Activated B cell treated with CpG ODN at 0.5 μM for 24 hours (primary cell): ENCODE measurements at places on chromosomes 7 and 10.
A peak's percentile ranks its signal among the peaks of the same experiment; 100 is the strongest.

GRCh38 chr7:49822856-49823255 lies 49.4 kb downstream of the VWC2 start:
- DNase-seq, result no peak

GRCh38 chr10:7235376-7235775 lies 175.5 kb downstream of the SFMBT2 start:
- DNase-seq, result no peak

DNA sequence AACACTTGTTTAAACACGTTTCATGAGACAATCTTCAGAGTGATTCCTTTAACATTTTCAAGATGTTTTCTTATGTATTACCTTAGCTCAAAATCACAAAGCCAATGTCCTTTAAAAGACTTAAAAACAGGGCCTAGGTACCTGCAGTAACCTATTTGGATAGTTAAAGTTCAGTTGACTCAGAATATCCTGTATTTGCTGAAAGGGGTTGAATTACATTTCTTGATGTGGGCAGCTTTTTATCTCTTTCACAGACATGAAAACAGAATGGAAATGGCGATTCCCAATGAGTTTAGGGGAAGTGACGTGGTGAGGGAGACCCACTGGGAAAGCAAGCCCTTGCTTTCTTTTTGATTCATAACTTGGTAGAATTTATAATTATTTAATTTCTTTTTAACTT lies 324.4 kb upstream of the AOAH start:
- DNase-seq, result no peak

DNA sequence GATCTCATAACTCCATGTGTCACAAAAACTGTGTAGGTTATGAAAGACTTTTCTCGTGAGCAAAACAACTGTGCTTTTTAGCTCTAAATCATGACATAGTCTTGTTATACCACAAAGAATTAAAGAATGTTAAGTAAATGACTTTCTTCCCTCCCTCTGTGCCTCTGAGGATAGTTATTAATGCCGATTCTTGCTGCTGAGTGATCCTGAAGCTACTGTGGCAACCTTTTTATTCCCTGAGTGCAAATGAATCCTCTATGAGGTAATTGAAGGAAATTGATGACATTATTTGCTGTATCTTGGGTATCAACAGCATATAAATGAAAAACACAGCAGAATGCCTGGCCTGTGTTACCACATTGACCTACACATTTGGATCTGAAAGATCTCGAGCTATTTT lies 142.2 kb upstream of the HDAC9 start:
- DNase-seq, result no peak

GRCh38 chr10:31358688-31359330 lies 39.8 kb downstream of the ZEB1 start:
- no peak for DNase-seq

- DNase-seq, result no peak
Measured at GRCh38 chr7:157419035-157419293, 82.2 kb downstream of the DNAJB6 start.

DNA sequence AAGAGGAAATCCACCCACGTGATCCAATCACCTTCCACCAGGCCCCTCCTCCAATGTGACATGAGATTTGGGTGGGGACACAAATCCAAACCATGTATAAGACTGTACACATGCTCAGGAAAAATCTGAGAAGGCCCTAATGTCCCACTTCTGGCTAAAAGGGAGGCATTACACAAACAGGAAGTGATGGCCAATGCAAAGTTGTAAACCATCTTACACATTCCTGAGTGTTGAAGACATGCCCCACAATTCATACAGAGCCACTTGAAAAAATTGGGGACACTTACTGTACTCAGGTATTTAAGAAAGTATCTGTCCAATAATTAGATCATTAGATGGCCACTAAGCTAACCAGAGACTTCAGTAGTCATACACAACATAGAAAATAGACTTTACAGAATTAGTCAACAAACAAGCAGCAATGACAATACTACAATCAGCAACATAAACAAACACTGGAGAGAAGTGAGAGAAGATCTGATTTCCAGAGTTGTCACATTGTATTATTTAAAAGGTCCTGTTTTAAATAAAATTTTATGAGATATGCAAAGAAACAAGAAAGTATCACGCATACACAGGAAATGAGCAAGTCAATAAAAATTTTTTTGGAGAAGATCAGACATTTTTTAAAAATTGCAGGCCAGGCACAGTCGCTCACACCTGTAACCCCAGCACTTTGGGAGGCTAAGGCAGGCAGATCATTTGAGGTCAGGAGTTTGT lies 143.3 kb downstream of the DGKI start:
- DNase-seq, result no peak

DNA sequence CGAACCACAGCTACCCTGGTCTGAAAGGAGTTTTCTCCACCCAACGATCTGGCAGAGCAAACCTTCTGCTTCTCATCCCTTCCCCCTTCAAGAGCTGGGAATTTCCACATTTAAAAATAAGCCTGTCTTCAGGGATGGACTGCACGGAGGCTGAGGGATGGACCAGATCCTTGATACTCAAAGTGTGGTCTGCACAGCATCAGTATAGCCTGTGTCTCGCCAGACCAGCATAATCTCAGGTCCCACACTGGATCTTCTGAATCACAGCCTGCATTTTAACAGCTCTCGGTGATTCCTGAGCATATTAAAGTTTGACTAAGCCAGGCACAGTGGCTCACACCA lies 7.1 kb downstream of the KCNMA1 start:
- no peak for DNase-seq

- no peak for DNase-seq
Measured at GRCh38 chr10:112716924-112717413, 233.1 kb upstream of the TCF7L2 start.

- no peak for DNase-seq
Measured at GRCh38 chr7:904847-905246, 28.5 kb downstream of the GET4 start.

DNA sequence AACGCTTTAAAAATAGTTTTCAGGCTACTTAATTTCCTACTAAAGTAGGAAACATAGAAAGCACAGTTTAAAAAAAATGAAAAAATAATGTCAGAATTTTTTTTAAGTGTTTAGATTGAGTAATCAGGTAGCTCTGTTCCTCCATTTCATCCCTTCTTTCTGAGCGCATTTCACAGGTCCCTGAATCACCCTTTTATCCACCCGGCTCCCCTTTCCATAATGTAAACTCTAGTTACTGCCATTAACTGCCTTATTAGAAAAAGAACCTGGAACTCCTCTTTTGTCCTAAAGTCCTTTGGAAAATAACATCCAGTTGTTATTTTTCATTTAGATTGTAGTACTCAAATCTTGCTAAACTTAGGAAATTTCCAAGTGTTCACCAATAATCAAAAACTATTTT lies 5.8 kb downstream of the KCND2 start:
- DNase-seq, result no peak

- DNase-seq, result no peak
Measured at GRCh38 chr7:12578930-12579640, 8.6 kb downstream of the SCIN start.

- DNase-seq, result no peak
Measured at GRCh38 chr7:18081617-18082016, 54.0 kb upstream of the PRPS1L1 start.

DNA sequence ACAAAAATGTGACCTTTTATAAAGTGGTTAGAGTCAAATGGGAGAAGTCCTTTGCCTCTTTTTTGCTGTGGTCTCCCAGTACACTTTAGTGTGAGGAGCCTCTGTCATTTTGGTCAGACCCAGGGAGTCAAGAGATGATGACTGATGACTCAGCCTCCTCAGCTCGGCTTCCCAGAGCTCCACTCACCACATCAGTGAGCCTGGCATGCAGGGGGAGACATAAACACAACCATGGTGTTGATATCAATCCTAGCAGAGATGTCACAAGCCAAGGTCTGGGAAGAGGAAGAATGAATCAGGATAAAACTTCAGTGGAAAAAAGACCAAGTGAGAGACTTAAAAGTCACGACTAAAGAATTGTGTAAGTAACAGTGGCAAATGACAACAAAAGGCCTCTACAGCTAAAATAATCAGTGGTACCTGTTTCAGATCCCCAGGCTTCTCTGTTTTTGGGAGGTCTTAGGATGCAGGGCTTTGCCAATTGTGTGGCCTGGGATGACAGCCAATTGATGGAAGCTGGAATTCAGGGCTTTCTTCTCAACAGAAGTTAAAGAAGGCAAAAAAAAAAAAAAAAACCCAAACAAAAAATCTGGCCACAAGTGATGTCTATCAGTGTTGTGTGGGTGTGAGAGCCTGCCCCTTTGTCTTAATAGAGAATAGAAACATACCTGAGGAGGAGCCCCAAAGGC lies 50.2 kb downstream of the TFAM start:
- DNase-seq, result no peak

- DNase-seq, result no peak
Measured at GRCh38 chr10:55233090-55233489, 432.1 kb upstream of the PCDH15 start.

- DNase-seq, result no peak
Measured at GRCh38 chr10:130575756-130576285, 439.6 kb downstream of the GLRX3 start.

DNA sequence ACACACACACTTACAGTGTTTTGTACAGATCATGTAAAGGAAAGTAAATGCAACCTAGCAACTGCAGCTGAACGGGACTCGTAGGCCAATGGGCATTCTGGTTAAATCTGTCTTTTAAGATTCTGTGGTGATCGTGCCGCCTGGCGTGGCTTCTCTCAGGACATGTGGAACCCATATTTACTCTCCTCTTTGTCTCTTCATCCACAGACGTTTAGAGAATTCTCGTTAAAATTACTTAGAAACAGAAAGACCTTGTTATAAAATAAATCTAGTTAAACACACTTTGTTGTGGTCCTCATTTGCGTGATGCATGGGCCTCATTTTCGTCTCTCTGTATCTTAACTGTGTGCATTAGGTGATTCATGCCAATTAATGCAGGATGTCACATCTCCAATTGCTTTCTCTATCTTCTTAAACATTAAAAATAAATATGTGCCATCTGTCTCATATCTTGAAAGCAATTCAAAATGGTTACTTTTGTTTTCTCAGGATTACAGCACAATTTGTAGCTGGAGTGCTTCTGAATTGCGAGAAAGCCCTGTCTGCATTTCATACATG lies 11.5 kb downstream of the KLF6 start:
- no peak for DNase-seq

DNA sequence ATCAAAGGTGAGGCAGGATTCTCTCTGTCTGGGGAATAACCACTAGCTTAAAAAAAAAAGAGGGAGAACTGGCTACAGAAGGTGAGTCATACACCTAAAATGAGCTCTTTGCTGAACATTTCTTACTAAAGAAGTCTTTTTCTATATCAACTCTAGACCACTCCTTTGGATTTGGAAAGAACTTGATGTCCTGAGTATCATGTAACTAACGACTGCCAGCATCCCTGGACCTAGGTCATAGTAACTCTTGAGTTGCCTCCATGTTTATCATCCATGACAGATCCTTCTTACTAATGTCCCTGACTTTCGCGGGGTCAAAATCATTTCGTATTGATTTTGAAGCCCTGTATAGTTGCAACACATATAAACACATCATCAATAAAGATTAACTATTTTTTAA lies 89.1 kb downstream of the CNOT4 start:
- DNase-seq, result no peak

- DNase-seq, result no peak
Measured at GRCh38 chr7:37052705-37053104, 328.4 kb upstream of the AOAH start.

DNA sequence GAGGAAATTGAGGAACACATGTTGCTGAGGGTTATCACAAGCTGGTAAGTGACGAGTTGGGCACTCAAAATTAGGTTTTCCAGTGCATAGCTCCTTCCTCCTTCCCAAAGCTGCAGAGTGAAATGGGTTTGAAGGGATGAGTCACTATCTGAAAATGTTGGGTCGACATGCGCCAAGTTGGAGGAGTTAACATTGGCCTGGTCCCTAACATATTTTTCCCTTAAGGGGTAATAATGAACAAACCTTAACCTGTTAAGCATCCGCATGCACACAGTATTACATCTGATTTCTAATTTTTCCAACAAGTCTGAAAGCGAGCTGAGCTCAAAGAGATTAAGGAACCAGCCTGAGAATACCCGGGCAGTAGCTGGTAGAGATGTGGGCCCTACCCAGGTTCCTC lies 20.7 kb upstream of the TECTB start:
- no peak for DNase-seq

GRCh38 chr10:46310851-46311250 lies 24.1 kb downstream of the ANTXRL start:
- peak; percentile 11 for DNase-seq

- DNase-seq, result no peak
Measured at GRCh38 chr7:6256677-6257535, 15.5 kb downstream of the CYTH3 start.

- DNase-seq, result no peak
Measured at GRCh38 chr10:103930449-103930848, 12.5 kb upstream of the STN1 start.

- no peak for DNase-seq
Measured at GRCh38 chr10:5165738-5166137, 19.2 kb downstream of the AKR1C8 start.

GRCh38 chr7:2904202-2904601 lies 60.1 kb upstream of the GNA12 start:
- DNase-seq, result no peak

DNA sequence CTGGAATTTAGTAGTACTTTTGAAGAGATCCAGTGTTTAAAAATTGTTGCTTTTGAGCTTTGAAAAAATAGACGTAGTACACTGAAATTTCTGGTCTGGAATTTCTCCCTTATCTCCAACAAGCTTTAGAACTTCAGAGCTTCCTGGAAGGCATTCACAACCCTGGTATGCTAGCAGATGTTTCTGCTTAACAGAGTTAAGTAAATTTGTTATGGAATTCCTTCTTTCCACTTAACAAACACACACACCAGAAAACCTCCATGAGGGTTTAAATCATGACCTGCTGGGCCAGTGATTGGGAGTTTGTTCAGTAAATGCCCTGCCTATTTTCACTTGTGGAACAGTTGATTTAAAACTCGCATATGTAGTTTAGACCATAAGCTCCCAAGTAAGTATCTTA lies 13.7 kb downstream of the ASB15 start:
- DNase-seq, result no peak

DNA sequence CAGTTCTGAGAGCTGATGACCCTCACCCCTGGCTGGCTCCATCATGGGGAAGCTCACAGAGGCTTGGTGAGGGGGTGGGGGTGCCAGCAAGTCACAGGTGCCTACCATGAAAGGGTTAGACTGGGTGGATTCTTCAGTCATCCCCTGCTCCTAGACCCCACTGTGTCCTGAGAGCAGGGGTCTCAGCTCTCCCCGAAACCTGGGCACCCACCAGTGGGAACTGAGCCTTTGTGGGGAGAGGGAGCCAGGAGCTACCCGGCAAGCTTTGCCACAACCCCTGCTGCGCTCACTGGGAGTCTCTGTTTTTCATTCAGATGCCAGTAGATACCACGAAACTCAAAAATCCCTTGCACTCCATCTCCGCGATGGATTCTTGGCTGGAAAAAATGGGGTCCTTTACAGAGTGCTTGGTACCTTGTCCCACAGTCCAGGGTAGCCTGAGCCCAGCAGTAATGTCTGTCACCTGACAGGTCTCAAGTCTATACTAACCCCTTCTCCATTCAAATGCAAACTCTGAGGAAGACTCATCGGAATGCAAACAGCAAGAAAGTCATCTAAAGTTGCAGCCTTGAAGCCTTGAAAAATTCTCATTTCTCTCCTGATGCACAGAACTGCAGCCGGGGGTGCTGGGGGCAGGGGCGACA lies 48.9 kb upstream of the ENO4 start:
- DNase-seq, result no peak
